Kasumi-1 (cell line): ENCODE measurements at places on chromosomes 7 and 10.

- peak; percentile 41 for DNase-seq
Measured at GRCh38 chr7:36473454-36474282, 84.0 kb downstream of the ANLN start.

DNA sequence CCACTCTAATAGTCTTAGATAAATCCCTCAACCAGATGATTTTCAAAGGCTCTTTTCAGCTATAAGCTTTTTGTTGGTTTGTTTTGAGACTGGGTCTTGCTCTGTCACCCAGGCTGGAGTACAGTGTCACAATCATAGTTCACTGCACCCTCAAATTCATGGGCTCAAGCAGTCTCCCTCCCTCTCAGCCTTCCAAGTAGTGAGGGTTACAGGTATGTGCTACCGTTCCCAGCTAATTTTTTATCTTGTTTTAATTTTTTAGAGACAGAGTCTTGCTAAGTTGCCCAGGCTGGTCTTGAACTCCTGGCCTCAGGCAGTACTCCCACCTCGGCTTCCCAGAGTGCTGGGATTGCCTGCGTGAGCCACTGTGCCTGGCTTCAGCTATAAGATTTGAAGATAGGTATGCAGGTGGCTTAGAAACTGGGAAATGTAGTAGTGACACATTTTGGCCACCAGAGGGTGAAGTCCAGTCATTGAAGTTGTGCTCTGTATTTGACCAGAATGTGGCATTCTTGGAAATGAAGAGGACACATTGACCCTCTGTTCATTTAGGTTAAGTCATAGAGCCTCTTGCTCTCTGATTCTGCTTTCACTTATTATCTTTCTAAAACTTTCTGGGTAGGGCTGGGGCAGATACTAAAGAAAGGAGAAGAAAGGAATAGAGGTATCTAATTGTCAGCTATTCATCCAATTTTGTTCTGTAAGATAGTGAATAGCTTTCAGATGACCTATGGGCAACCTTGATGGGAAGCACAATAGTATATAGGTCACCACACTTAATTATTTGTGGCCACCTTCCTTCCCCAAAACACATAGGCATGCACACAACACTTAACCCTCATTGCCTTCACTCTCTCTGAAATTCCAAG, 36.0 kb downstream of the R3HCC1L start:
- DNase-seq = peak; percentile 43

GRCh38 chr7:25770235-25770634, 381.8 kb upstream of the NFE2L3 start:
- DNase-seq = no peak

- peak; percentile 17 for DNase-seq
Measured at GRCh38 chr7:44769776-44770294, 21.2 kb downstream of the ZMIZ2 start.

DNA sequence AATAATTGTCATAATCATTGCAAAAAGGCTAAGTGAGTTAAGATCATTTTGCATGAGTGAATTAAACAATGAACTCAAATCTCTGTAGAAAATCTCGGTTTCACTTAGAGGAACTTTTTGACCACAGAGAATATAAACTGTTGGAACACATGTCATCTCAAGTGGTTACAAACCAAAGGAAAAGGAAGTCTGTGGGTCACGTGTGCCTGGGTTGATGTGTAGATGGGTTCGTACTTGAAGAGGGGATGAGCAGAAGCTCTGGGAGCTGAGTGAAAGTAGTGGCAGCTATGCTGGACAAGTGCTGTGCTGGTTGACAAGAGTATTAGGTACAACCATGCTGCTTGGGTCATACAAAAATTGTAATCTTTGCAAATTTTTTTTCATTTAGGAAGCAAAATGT, 35.0 kb downstream of the GLRX3 start:
- peak; percentile 86 for DNase-seq

GRCh38 chr10:95832216-95833041, 75.3 kb upstream of the CC2D2B start:
- DNase-seq = no peak

GRCh38 chr7:72710983-72711382, 117.0 kb downstream of the TYW1B start:
- no peak for DNase-seq
